ENCODE measurements at places on chromosomes 4 and X. TPM values are rescaled to one million over a fixed set of nuclear protein-coding genes. Genes with fewer than 3 reads are reported as not detected.

Gene ARHGEF6
- 18.0 TPM for total RNA-seq

Gene ARHGAP4
- 0.38 TPM for total RNA-seq

Gene CCNB3
- 0.58 TPM for total RNA-seq

Gene RENBP
- 2.3 TPM for total RNA-seq

Gene MAOA
- total RNA-seq = 11.0 TPM

Gene UGT2A2
- not detected for total RNA-seq

Gene PALLD
- 100 TPM for total RNA-seq
